PC-9 (cell line): ENCODE measurements at places on chromosomes 13 and 19. TPM values are rescaled to one million over a fixed set of nuclear protein-coding genes. Genes with fewer than 3 reads are reported as not detected.

The AMER2 gene
- total RNA-seq: not detected in 2 replicates

GRCh38 chr19:45960595-45961235, 12.9 kb downstream of the NOVA2 start:
- DNase-seq: no peak

DNA sequence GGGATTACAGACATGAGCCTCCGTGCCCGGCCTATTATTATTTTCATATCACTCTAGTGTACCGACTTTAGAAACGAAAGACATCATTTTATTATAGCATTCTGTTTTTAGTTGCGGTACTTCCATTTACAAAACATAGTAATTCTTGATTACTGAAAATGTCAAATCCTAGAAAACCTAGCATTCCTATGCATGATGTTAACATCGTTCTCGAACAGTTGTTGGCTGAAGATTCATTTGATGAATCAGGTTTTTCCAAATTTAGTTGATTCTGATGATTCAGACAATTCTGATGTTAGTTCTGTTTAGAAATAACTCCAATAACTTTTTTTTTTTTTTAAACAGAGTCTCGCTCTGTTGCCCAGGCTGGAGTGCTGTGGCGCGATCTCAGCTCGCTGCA, 11.5 kb upstream of the MTRF1 start:
- no peak for DNase-seq

DNA sequence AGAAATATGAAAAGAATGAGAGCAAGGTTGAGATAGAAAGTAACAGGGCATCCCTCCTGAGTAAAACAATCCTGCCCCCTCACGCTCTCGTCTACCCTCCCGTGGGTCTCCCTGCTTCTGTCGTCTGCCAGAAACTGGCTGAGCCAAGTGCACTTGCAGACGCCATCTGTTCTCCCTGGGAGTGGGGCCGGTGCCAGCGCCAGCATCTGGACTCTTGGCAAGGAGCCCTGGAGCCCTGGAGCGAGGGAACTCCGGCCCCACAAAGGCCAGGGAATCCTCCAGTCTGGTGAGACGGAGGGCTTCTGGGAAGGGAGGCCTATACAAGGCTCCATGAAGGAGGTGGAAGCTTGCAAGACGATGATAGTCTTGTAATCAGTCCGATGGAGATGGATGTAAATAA, 2.3 kb upstream of the TMEM91 start:
- no peak for DNase-seq

DNA sequence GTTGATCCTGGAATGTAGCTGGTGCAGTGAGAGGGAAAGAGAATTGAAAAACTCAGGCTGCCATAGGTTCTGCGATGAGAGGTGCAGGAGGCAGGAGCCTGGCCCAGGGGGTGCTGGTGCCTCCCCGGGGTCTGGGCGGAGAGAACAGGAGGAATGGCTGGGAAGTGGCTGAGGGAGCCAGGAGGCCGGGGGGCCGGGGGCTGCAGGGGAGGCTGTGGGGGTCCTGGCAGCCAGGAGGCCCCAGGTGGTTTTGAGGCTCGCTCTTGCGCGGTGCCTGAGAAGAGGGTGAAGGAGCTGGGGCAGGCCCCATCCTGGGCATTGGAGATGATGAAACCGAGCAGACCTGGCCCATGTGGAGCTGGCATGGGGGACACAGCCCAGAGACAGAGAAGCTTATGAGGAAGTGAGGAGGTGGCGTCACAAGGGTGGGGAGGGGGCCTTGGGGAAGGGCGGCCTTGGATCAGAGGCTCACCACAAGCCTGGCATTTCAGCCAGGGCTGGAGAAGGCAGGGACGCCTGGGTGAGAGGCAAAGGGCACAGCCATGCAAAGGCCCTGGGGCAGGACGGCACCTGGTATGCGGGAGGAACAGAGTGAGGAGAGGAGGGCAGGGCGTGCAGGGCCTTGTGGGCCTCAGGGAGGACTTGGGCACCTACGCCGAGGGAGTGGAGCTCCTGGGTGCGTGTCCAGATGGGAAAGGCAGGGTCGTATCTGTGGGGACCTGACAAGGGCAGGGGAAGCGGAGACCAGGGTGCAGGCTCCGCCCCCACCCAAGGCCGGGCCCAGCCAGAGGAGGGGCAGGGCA, 1.3 kb upstream of the TEKTIP1 start:
- no peak for DNase-seq

The PBX4 gene
- 5.7 and 7.4 TPM in 2 replicates for total RNA-seq

The PLEKHG2 gene
- total RNA-seq: 26.1 and 32.1 TPM in 2 replicates

The ZNF787 gene
- total RNA-seq: 51.4 and 51.5 TPM in 2 replicates

DNA sequence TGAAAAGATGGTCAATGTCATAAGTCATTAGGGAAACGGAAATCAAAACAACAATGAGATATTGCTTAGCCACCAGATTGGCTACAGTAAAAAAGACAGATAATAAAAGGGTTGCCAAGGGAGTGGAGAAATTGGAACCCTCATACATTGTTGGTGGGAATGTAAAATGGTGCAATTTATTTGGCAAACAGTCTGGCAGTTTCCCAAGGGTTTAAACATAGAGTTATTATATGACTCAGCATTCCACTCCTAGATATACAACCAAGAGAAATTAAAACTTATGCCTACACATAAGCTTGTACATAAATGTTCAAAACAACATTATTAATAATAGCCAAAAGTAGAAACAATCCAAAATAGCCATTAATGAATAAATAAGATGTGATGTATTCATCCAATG, 9.9 kb upstream of the ZNF227 start:
- DNase-seq: no peak

DNA sequence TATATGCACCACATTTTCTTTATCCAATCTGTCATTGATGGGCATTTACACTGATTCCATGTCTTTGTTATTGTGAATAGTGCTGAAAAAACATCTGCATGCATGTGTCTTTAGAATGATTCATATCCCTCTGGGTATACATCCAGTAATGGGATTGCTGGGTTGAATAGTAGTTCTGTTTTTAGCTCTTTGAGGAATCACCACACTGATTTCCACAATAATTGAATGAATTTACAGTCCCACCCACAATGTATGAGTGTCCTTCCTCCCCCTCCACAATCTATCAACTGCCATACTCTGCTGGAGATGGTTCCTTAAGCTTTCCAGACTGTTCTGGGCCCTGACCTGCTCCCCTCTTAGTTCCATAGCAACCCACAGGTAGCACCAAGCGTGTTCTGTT, 667.0 kb downstream of the LIG4 start:
- no peak for DNase-seq

- no peak for DNase-seq
Measured at GRCh38 chr19:23095418-23095817, 21.4 kb upstream of the ZNF730 start.

- DNase-seq: no peak
Measured at GRCh38 chr19:35049456-35049855, 7.9 kb downstream of the HPN start.

The ANGPTL8 gene
- not detected in 2 replicates for total RNA-seq

DNA sequence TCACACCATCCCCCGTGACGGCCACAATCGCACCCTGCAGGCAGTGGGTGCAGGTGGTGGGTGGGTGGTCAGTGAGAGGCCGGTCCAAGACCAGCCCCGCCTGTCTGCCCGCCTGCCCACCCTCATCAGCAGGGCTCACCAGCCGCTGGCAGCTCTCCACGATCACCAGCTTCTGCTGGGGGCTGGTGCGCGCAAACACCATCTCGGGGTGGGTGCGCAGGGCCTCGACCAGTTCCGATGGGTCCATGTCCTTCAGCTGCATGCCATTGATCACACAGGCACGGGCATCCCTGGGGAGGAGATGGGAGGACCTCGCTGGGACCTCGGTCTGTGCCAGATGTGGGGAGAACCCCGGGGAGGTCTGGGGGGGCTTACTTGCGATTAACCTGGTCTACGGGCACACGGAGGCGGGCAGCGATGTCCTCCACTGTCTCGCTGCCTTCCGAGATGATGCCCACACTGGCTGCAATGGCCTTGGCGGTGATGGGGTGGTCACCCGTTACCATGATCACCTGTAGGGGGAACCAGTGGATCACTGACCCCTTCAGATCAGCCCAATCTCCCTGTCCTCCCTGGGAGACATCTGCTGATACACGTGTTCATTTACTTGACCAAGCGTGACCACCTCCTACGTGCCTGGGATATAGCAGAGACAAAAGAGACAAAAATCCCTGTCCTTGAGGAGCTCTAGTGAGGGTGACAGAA, 8.0 kb downstream of the ATP4A start:
- DNase-seq: no peak

- no peak for DNase-seq
Measured at GRCh38 chr13:70795484-70795883, 687.2 kb upstream of the KLHL1 start.

- no peak for DNase-seq
Measured at GRCh38 chr19:30212574-30212973, 159.6 kb upstream of the ZNF536 start.

DNA sequence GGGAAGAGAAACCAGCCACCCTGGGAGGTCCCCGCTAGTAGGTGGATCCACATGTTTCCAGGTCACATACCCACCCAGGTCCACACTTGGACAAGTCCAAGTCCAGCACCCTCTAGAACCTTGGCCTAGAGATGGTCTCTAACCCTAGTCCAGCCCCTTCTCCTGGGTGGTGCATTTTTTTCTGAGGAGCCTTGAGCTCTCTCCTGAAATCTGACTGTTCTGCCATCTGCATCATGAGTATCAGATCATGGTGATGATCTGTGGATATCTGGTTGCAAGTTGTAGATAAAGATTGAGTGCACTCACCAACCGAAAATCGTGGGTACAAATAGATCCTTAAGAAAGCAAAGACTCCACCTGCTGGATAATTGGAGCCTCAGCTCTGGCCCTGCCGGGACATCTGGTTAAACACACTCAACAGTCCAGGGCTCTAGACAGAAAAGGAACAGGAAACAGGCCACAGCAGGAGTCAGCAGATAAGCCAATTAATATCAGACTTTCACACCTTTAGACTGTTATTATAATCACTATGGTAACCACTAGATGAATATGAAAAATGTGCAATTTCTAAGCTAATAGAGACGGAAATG, 41.1 kb downstream of the GPR12 start:
- DNase-seq: no peak

The VSIG10L gene
- total RNA-seq: 2.3 and 2.8 TPM in 2 replicates

The PRR12 gene
- total RNA-seq: 40.4 and 41.3 TPM in 2 replicates

DNA sequence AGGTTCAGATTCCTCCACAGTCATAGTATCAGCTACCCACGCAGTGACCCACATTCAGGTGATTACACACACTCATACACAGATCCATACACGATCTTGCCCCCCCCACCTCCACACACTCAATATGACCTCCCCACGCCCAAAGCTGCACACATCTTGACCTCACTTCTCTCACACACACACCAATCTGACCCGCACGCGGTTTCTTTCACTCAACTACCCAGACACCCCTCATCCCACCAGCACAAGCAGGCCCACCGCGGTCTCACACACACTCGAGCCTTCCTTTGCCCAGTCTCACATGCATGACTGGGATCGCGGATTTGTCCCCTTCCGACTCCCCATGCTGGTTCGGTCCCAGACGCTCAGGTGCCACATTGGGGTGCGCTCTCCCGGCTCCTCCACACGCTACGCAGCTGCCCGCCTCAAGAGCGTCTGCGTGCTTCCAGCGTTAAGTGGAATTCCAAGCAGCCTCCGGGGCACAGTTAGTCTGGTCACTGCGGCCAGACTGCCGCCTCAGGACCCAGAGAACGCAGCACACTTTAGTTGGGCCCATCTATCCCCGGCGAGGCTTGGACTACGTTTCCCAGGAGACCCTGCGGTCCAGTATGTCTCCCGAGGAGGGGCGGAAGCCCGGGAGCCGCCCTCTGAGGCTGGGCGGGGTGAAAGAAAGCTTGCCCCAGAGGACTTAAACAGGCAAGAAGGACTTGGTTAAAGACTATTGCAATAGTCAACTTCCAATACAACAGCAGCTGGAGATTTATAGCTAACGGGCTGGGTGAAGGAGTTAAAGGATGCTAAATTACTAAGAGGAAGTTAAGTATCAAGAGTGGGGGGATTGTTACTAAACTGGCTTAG, 746 bp upstream of the ZNF345 start:
- peak; percentile 84 for DNase-seq

DNA sequence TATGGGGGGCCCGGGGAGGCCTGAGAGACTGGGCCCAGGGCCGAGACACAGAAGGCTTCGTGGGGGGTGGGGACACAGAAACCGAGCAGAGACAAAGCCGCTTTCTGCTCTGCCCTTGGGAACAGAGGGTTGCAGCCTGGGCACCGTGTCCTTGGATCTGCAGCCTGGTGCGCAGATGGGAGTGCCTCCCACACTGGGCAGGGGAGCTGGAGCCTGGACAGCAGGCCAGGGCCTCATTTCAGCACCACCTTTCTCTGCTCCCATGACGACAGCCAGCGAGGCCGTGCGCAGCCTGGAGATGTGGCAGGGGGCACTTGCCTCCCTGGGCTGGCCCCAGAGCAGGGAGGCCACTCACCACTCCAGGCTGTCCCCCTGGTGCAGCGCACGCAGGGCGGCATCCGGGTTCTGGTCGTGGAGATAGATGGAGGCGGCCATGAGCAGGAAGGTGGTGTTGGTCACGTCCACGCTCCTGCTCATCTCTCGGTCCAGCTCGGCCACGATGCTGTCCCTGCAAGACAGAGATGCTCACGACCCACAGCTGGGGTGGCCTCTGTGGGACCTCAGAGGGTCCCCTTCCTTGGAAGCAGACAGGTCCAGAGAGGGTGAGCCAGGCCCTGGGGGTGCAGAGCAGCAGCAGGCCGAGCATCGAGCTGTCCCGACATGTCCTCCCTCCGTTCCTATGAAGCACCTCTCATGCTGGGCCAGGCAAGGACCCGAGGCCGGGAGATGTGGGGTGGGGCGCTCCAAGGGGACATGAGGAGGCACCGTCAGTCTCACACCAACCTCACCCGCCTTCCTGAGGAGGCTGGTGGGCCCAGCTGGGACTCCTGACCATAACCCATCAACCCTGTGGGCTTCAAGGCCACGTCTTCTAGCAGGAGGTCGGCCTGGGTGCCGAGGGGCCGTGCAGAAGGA, 10.9 kb upstream of the CERS1 start:
- no peak for DNase-seq

The PVR gene
- total RNA-seq: 50.8 and 52.1 TPM in 2 replicates

DNA sequence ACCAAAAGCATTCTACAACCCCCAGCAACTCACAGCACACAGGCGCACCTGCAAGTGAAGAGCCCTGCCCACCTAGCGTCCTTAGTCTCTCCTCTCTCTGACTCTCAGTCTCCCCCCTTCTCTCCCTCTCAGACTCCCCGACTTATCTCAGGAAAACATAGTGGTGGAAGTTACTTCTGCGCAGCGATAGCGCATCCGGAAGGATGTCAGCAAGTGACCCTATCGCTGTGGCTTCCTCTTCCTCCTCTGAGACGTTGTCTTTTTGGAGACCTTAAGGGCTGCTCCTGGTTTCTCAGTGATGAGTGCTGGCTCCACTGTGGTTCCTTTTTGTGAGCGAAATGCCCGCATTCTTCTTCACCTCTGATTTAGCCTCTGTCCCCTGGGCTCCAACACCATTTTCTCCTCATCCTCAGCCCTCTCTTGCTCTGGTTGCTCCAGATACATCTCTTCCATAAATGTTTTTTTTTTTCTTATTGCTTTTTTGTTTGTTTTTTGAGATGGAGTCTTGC, 1.4 kb upstream of the YIF1B start:
- DNase-seq: no peak

The RNF113B gene
- total RNA-seq: not detected in 2 replicates
